ENCODE measurements at places on chromosomes 7 and 10.

- DNase-seq, result no peak
Observed at GRCh38 chr10:128723631-128724205, 597.5 kb upstream of the MKI67 start.

- DNase-seq, result no peak
Observed at GRCh38 chr10:104935656-104936055, 294.6 kb downstream of the SORCS3 start.

DNA sequence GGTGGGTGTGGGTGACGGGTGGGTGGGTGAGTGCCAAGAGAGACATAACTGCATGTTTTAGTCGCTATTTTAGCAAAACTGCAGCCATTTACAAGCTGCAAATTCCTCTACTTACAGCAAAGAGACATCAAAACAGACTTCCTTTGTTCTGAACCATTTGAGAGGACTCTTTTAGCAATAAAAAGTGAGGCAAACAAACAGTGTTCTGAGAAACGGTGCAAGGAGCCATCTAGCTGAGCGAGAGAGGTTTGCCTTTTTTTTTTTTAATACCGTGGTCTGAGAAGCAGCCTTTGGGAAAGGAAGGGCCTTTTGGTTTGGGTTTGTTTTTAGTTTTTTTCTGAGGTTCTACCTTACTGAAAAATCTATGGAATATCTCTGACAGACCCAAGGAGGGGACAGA lies 62.9 kb downstream of the SCRN1 start:
- no peak for DNase-seq

DNA sequence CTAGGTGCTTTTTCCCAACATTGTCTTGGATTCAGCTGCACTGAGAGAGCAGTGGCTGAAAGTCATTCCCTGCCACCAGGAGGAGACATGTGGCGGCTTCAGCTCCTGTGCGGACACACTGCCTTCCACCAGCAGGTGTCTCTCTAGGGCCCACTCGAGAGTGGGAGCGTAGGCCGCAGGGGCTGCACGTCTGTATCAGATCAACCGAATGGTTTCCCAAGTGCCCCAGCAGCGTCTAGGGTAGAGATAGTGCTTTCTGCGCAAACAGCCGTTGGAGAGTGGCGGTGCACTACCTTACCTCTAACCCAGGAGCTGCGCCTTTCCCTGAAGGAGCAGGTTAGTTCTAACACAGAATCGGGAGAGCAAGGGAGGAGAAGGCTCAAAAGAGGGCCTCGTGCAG lies 31.7 kb downstream of the PAPOLB start:
- DNase-seq, result peak; percentile 94

GRCh38 chr7:47335557-47336471 lies 246.1 kb downstream of the TNS3 start:
- DNase-seq, result peak; percentile 38

- DNase-seq, result no peak
Observed at GRCh38 chr7:41918597-41918996, 215.7 kb upstream of the INHBA start.

- DNase-seq, result no peak
Observed at GRCh38 chr10:1190791-1191490, 134.8 kb downstream of the WDR37 start.

GRCh38 chr10:114173603-114173920 lies 441 bp downstream of the CCDC186 start:
- no peak for DNase-seq

DNA sequence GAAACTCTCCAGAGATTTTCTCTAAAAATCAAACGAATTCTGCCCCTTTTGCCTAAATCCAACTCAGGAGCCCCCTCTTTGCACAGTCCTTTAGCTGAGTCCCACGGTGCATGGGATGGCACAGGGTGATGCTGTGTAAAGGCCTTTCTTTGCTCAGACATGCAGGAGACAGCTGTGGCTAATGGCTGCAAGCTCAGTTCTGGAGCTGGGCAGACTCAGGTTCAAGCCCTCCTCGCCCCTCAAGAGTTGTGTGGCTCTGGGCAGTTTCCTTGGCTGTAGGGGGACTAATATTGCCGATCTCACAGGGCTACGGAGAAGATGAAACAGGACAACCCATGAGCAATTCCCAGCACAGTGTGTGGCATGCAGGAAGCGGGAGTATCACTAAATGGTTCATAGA lies 42.6 kb downstream of the CLEC2L start:
- DNase-seq, result peak; percentile 45

- DNase-seq, result no peak
Observed at GRCh38 chr10:88594482-88594881, 7.9 kb downstream of the LIPJ start.
